Stimulated activated CD4-positive, alpha-beta T cell treated with anti-CD3 and anti-CD28 coated beads, Interleukin-1b, Interleukin-23, amount 100 ng/mL, for 4 hours (primary cell): ENCODE measurements at places on chromosomes 11 and 22.

DNA sequence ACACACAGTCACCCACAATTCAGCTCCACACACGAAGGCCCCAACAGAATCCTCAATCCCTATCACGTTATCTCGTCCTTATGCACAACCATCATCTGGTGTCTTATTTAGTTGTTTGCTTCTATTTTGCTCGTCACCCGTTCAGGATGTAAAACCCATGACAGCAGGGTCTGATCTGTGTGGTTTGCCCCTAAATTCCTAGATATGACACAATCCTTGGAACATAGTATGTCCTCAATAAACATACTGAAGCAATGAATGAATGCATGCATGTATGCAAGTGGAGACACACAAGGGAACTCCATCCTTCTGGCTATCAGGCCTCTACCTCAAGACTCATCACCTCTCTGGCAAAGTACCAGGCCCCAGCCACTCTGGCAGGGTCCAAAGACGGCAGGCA, 20.2 kb downstream of the STARD10 start:
- DNase-seq: no peak

DNA sequence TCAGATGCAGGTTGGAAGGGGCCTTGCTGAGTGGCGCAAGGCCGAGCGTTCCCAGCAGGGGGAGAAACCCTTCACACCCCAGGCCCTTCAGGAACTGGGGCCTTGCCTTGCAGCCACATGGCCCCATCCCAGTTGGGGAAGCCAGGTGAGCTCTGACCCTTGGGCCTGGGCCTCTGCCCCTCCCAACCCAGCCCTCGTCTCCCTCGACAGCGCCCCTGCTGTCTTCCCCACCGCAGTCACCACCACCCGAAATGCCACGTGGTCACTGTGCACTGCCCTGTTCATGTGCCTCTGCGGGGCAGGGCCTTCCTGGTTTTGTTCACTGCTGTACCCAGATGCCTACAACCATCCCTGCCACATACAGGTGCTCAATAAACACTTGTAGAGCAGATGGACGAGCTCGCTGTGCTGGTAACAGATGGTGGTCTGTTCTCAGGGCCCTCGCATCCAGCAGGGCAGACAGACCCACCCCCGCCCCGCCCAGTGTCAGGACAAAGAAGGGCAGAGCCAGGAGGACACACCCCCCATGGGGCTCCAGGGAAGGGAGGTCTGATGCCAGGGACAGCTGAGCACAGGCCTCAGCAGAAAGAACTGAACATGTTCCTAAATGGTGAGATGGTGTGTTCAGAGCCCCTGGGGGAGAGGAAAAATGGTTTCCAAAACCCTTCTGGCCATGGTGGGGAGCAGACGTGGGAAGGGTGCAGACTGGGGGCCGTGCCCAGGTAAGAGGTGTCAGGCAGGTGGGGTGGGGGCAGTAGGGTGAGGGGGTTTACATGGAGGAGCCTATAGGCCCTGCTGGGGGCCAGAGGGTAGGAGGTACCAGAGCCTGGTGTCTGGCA, 3.7 kb downstream of the POLR2L start:
- no peak for DNase-seq

DNA sequence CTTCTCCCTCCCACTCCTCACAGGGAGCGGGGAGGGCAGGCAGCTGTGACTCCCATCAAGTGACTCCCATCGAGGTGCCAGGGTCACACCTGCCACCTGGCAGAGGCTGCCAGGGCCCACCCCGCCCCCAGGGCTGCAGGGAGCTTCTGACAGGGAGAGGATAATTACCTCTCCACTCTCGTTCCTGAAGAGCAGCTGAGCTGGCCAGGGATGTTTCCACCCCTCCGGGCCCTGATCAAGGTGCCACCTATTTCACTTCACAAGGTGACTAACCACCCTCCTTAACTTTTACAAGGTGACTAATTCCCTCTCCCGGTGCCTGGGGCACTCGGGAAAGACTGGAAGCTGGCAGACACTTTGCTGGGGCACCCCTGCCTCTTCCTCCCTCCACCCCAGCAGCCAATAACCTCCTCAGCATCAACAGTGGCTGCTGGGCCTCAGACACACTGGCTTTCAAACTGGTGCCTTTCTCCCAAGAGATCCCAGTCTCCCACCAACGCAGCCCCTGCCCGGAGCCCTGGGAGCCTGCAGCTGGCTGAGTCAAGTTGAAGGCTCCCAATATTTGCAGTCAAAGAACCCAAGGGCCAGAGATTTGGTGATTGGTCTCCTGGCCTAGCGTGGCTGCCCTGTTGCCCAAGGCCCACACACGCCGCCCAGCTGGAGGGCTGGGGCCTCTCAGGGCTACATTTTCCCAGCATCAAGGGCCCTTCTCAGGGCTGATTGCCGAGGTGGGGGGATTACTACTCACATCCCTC, 22.0 kb upstream of the MYRF start:
- no peak for DNase-seq

- DNase-seq: no peak
Observed at GRCh38 chr11:96990914-96991313, 601.1 kb downstream of the JRKL start.

DNA sequence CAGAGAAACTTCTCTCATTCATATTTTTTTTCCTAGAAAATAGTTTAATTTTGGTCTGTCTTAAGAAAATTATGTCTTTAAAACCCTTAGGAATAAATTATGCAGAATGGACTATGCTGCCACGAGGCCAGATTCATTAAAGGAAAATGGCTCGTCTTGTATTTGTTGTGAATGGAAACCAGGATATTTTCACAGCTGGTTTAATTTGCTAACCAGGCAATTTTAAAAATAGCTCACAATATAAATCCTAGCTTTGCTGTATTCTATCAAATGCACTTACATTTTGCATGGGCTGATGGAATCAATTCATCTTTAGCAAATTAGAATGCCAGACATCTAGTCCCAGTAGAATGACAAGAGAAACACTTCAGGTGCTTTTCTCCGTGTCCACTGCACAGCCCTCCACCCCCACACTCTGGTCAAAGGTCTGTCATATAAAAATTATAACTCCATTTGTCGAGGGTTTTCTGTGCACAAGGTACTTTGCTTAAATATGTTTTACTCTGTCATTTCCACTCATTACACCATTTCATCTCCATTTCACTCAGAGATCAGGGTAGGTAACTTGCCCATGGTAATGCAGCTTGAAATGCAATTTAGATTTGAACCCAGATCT, 20.3 kb upstream of the TNRC6B start:
- no peak for DNase-seq

DNA sequence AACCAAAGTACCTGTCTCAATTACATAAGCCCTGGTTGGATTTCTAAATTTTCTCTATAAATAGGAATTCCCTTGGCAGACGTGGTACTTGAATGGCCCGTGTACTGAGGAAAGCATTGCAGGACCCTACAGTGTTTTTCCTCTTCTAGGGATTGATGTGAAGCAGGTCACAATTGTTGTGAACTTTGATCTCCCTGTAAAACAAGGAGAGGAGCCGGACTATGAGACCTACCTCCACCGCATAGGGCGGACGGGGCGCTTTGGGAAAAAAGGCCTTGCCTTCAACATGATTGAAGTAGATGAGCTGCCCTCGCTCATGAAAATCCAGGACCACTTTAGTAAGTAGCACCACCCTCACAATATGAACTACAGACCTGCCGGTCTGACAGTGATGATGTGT, 16.7 kb downstream of the DDX25 start:
- no peak for DNase-seq

DNA sequence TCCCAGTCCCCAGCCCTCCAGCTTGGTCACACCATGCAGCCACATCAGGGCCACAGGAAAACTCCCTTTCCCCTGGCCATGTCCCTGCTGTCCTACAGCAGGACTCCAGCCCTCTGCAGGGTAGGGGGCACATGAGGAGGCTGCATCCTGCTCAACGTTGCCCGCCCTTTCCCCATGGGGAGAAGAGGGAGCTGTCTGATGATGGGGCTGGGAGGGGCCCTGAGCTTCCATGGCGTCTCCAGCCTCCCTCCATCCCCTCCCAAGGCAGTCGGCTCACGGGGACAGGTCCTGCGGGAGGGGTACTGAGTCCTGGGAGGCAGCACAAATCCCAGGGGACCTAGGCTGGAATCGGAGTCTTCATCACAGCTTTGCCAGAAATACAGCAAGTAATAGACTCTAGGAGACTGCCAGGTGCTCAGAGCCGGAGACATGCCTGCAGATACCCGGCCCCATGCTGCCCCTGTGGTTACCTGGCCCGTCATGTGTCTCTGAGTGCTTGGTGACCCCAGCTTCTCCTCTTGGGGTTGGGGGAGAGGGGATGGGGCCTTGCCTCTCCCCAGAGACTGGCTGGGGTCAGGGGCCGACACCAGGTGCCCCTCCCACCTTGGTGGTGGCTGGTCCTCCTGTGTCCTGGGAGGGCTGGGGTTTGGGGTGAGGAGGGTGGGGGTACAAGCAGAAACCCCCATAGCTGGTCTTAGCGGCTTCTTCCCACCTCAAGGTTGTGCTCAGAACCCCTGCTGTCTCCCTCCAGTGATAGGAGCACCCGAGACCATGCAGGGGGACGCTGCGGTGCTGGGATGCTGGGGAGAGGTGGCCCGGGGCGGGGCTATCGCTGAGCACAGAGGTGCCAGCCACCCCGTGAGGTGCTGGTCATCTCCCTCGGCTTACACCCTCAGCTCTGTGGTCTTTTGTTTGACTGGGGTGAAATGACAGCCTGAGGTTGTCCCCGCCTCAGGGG, 2.3 kb downstream of the MRGPRE start:
- DNase-seq: no peak

- DNase-seq: no peak
Observed at GRCh38 chr11:97610854-97611253, 1221.0 kb downstream of the JRKL start.

- DNase-seq: no peak
Observed at GRCh38 chr22:35218079-35218478, 39.2 kb upstream of the HMGXB4 start.

DNA sequence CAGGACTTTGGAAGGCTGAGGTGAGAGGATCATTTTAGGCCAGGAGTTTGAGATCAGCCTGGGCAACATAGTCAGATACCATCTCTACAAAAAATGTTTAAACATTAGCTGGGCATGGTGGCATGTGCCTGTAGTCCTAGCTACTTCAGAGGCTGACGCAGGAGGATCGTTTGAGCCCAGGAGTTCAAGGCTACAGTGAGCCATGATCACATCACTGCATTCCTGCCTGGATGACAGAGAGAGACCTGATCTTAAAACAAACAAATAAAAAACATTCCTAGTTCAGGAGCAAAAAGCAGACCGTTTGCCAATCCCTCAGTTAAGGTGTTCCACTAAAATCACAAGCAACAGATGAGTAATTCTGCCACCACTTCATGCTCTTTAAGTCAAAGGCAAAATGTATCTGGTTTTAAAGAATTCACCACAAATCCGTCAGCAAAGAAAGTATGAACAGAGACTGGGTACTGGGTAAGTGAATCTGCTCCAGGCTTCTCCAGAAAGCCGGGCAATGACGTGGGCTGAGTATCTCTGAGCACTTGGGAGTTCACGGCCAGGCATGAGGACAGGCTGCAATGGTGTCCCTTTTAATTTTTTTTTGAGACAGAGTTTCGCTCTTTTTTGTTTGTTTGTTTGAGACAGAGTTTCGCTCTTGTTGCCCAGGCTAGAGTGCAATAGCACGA, 19.5 kb downstream of the CLTCL1 start:
- no peak for DNase-seq

DNA sequence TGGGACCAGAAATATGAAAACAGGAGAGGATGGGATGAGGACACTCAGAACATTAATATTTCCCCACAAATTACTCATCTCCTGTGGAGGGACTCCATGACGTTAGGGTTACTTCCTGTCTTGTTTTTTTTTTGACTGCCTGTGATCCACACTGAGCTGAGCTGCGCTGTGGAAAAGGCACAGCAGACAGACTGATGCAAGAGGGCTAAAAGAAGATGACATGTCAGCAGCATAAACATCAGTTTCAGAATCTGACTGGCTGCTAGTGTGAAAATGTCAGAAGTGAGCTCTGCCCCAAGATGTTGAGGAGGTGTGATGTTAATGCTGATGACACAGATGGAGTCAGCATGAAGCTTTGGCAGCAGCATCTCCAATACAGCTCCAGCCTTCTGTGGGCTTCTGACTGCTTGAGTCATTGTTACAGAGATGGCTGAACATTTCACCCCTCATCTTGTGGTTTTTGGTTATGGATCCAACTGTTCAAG, 286.8 kb downstream of the BLID start:
- DNase-seq: no peak

GRCh38 chr11:110544779-110545178, 115.0 kb downstream of the FDX1 start:
- DNase-seq: no peak

DNA sequence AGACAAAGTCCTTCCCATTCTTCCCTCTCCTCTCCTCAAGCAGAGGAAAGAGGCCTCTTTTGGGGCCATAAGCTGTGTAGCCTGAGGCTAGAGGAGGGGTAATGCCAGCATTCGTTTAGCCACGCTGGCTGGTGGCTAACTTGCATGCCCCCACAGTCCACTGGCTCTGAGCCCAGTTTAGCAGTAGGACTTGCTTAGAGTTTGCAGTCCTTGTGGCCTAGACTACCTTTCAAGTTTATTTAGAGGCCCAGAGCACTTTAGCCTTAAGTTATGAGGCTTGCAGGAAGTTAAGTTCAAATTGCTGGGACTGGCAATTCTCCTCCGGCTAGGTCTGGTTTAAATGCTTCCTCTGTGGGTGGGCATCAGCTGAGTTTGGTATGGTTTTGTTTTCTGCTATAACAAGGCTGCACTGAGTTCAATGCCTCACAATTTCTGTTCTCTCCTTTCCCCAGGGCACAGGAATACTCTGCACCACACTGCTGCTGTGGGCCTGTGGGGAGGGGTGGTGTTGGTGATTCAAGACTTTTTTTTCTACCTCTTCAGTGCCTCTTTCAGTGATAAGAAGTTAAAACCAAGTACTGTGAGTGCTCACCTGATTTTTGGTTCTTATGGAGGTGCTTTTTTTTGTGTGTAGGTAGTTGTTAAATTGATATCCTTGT, 281.0 kb upstream of the C11orf87 start:
- no peak for DNase-seq

DNA sequence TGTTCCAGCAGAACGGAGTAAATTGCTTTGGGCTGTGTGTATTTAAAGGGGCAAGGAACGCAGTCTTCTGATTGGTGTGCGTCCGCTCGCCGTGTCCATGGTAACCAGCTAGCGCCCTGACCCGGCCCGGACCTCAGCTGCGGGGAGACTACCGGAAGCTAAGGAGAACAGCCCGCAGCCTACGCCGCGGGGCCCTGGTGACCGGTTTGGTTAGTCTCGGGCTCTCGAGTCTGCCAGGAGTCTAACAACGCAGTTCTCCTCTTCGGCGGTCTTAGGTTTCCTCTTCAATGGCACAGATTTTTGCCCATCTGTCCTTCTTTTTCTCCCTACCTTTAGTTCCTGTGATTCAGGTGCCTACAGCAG, 3.5 kb upstream of the OR56A3 start:
- DNase-seq: no peak

GRCh38 chr11:10658621-10659338, 34.8 kb downstream of the IRAG1 start:
- DNase-seq: no peak

DNA sequence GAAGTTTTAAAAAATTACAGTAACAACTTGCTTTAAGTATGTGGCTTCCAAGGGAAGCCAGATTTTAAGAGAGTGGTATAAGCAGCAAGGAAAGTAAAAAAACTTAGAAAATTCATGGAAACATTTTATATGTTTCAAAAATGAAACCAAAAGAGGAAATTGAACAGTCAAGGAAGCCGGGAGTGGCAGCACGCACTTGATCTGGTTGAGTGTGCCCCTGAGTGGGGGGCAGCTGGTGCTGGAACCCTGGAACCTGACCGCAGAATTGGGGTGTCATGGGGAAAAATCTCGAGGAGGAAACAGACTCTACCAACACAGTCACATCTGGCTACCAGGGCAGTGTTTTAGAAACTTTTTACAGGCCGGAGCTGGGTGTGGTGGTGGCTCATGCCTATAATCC, 14.0 kb downstream of the MICALL1 start:
- no peak for DNase-seq
